ENCODE measurements at places on chromosomes 3 and 15.

DNA sequence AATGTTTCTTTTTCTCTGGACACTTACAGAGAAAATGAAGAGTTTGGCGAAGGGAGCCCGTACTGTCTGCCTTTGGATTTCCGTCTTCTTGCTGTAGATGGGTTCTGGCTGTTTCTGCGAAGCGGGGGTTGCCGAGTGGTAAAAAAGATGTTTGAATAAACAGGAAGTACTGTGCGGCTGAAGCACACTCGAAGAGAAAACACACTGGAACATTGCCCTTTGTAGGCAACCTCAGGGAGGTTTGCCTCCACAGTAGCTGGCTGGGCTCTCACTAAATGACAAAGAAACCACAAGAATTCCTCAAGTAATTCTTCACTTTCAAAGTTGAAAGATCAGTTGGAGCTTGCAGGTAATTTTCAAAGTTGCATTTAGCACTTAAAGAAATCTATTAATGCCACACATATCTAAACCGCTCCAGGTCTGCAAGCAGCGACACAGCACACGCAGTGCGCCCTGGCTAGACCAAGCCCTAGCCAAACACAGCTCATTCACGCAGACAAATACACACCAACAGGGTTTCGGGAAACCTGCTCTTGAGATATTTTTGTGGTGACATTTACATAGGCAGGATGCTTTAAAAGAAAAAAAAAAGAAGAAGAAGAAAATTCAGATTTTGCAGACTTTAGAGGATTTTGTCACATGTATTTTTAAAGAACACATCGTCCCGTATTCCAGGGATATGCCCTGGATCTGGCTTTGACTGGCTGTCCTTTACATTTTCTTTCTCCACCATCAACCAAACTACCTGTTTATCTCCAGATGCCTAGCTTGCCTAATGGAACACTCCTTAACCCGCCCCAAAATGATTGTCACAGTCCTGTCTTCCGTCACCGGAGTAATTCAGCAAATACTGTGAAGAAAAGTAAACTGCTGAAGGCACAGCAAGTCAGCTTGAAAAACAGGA, 452.8 kb downstream of the FOXP1 start:
- DNase-seq = peak; percentile 54

DNA sequence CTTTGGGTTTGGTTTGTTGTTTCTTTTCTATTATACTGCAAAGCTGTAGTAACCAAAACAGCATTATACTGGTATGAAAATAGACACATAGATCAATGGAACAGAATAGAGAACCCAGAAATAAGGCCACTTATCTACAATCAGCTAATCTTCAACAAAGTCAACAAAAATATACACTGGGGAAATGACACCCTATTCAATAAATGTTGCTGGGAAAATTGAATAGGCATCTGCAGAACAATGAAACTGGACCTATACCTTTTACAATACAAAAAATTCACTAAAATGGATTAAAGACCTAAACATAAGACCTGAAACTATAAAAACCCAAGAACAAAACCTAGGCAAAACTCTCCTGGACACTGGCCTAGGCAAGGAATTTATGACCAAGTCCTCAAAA, 52.9 kb downstream of the TLNRD1 start:
- no peak for DNase-seq

- no peak for DNase-seq
Measured at GRCh38 chr3:12966847-12967605, 106.2 kb downstream of the IQSEC1 start.

GRCh38 chr3:145604851-145605250, 556.1 kb downstream of the PLOD2 start:
- no peak for DNase-seq

- DNase-seq = no peak
Measured at GRCh38 chr3:194067949-194068362, 68.0 kb upstream of the HES1 start.

GRCh38 chr3:136604961-136605360, 147.2 kb downstream of the STAG1 start:
- DNase-seq = no peak

- DNase-seq = no peak
Measured at GRCh38 chr3:23071758-23072157, 131.4 kb upstream of the UBE2E2 start.

GRCh38 chr3:193229851-193230420, 11.1 kb upstream of the PLAAT1 start:
- no peak for DNase-seq
